ENCODE measurements at places on chromosomes 5 and 9.

DNA sequence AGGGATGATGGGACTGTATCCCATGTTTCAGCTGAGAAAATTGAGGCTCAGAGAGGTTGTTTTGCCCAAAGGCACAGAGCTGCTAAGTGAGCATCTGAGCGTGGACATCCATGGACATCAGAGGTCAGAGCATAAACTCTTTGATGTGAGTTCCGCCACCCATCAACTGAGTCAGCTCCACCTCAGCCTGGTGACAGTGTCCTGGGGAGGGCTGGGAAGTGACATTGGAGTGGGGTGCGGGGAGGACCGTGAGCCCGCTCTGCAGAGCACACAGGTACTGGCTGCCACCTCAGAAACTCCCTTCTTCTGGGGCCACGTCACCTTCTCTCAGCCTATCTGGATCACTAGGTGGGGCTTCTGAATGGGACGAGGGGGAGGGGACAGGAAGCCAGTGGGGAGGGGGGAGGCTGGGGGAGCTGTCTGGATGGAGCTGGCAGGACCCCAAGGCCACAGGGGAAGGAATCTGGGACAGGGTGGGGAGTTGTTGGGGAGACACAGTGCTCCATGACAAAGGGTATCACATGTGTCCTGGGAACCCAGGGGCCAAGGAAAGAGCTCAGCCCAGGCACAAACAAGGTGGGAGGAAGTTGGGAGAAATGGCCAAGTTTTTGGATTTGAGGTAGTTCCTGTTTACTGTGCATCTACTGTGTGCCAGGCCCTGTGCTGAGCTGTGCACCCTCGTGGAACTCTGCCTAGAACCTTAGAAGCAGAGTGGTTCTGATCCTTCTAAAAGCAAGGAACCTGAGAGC lies 2.5 kb downstream of the LAMC3 start:
- no peak for DNase-seq

GRCh38 chr9:90854637-90855175 lies 53.1 kb downstream of the SYK start:
- no peak for DNase-seq

- no peak for DNase-seq
Measured at GRCh38 chr9:103992938-103993579, 101.0 kb upstream of the SMC2 start.

- DNase-seq, result no peak
Measured at GRCh38 chr9:130104491-130105193, 50.9 kb downstream of the GPR107 start.
